Midbrain (tissue), 1 donor: ENCODE measurements at places on chromosomes 13 and 19.

GRCh38 chr19:15759962-15760565 is 22.3 kb downstream of the OR10H3 start:
- no peak for DNase-seq

GRCh38 chr13:27601803-27602202 is 18.5 kb downstream of the LNX2 start:
- no peak for DNase-seq

- DNase-seq, result no peak
Observed at GRCh38 chr13:75762955-75763354, 126.8 kb downstream of the LMO7 start.

- DNase-seq, result no peak
Observed at GRCh38 chr13:22789027-22789593, 391.7 kb upstream of the SGCG start.

DNA sequence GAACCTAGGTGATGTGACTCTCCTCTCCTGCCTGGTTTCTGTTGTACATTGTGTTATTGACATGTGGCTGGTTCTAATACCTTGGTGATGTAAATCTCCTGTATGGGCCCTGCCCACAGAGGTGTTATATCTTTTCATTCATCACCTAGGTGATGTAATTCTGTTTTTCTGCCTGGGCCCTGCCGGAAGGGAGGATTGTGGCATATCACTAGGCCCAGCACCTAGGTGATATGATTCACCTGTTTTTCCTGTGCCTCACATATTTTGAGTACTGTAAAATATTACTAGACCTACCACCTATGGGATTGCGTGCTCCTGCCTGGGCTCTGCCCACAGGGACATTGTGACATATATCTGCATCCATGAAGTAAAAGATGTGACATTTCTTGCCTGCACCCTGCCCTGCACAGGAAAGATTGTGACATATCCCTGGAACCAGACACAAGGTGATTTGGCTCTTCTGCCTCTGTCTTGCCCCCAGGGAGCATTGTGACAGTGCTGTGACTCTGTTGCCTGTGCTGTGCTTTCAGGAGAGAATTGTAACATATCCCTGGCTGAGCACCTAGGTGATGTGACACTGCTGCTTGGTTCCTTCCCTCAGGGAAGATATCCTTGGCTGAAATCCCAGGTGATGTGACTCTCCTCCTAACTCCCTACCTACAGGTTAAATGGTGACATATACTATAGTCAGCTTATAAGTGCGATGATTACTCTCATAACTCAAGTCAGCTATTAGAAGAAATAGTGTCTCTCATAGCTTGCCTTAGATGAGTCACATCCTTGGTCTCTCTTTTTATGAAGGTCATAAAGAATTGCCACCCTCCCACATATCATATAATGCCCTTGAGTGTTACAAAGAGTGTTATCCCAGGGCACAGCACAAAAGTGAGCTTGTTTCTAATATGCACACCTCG is 13.3 kb upstream of the ZNF681 start:
- DNase-seq, result no peak

- DNase-seq, result no peak
Observed at GRCh38 chr13:20684546-20684945, 19.0 kb upstream of the IL17D start.
